Endodermal cell (in vitro differentiated cells): ENCODE measurements at places on chromosomes 3 and 15. TPM values are rescaled to one million over a fixed set of nuclear protein-coding genes. Genes with fewer than 3 reads are reported as not detected.

- peak overlapping the region; percentile 8 for H3K27ac ChIP-seq
- peak overlapping the region; percentile 90 for H3K4me3 ChIP-seq
- H3K27me3 ChIP-seq = no peaks in the 10 kb centered on the region
- DNase-seq = peak; percentile 91
Observed at GRCh38 chr15:90902040-90902839, 862 bp upstream of the MAN2A2 start.

GRCh38 chr3:46410669-46411068 lies 3.6 kb downstream of the CCRL2 start:
- no peak for DNase-seq
- H3K4me1 ChIP-seq = no peaks in the 10 kb centered on the region
- no peaks in the 10 kb centered on the region for H3K27me3 ChIP-seq
- H3K36me3 ChIP-seq = no peaks in the 10 kb centered on the region
- H3K4me3 ChIP-seq = no peak overlapping the region

DNA sequence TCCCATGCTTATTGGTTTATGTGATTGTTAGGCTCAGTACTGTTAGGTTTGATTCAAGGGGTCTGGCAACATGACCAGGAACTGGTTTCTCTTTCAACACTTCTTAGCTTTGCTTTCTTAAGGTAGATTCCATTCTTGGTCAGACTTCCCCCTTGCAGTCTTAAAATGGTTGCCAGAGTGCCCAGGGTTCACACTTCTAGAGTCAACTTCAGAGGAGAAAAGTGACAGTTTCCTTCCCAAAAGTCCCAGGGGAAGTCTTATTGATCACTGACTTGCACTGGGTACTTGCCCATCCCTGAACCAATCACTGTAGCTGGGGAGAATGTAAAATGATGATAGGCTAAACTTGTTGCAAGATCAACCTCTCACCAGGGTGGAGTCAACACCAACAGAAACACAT lies 14.1 kb downstream of the MGLL start:
- H3K4me3 ChIP-seq = no peak overlapping the region
- no peak overlapping the region for H3K27ac ChIP-seq
- H3K36me3 ChIP-seq = no peaks in the 10 kb centered on the region
- no peak for DNase-seq
- H3K4me1 ChIP-seq = peaks cover 4% of the 10 kb centered on the region

Gene STAC
- 0.59 to 0.80 TPM (median 0.61 TPM) in 3 replicates for total RNA-seq

DNA sequence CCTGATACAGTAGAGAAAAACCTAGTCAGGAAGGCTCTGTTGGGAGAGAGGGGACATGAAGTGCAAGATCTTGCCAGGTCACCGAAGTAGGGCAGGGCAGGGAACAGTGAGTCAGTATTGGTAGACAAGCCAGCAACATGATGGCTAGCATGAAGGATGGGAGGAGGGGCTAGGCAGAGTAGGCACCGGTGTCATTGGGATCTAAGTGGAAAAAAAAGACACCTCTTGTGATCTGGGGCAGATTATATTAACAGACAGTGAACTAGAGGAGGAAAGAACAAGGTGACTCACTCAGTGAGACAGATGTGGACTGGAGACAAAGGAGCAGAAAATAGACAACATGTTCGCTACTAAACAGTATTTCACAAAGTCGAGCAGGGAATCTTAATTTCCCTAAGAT lies 149.2 kb upstream of the SLC24A5 start:
- H3K36me3 ChIP-seq = no peaks in the 10 kb centered on the region
- no peaks in the 10 kb centered on the region for H3K4me1 ChIP-seq
- no peak overlapping the region for H3K27ac ChIP-seq
- no peaks in the 10 kb centered on the region for H3K27me3 ChIP-seq

GRCh38 chr3:117063930-117064329 lies 354.4 kb downstream of the TUSC7 start:
- no peaks in the 10 kb centered on the region for H3K27me3 ChIP-seq
- no peak for DNase-seq
- H3K36me3 ChIP-seq = no peaks in the 10 kb centered on the region
